K562 (cell line): ENCODE measurements at places on chromosomes 12 and 14. TPM values are rescaled to one million over a fixed set of nuclear protein-coding genes. Genes with fewer than 3 reads are reported as not detected.

The PTPN21 gene
- 1.9 and 2.2 TPM in 2 replicates for total RNA-seq

The KLHL33 gene
- 0.02 TPM in 1 of 2 replicates, not detected in the other for total RNA-seq

The MAP1LC3B2 gene
- 1.7 and 2.0 TPM in 2 replicates for total RNA-seq

The RAD51AP1 gene
- total RNA-seq = 51.3 and 57.1 TPM in 2 replicates

The PLEKHG7 gene
- not detected in 2 replicates for total RNA-seq

The CYP27B1 gene
- 2.6 and 4.2 TPM in 2 replicates for total RNA-seq

The CLEC4C gene
- not detected in 2 replicates for total RNA-seq

The ANKRD33 gene
- total RNA-seq = 0.20 TPM in 1 of 2 replicates, not detected in the other

- no peak within 1 kb of the TSS for H3K27ac ChIP-seq
- DNase-seq = no peak
- no peaks in the 10 kb centered on the region for H3K36me3 ChIP-seq
- no peak within 1 kb of the TSS for H3K4me3 ChIP-seq
- no peaks in the 10 kb centered on the region for H3K4me1 ChIP-seq
Observed at GRCh38 chr12:71157601-71158233, at the start of gene TSPAN8. TSS of gene TSPAN8 (minus strand) at chr12:71157999. CDS start at chr12:71157678, 321 bp downstream.

DNA sequence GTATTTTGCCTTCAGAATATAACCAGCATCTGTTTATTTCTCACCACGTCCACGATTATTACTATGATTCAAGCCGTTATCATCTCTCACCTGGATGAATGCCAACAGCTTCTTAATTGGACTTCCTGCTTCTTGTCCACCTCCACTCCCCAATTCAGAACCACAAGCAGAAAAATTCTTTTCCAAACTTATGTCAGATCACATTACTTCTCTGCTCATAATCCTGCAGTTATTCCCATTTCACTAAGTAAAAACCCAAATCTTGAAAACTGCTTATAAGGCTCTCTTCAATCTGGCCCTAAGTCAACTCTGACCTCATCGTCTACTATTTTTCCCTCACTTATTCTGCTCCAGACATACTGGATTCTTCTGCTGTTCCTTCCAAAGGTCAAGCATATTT, 2.0 kb downstream of the CRY1 start:
- H3K36me3 ChIP-seq = no peaks in the 10 kb centered on the region
- H3K27ac ChIP-seq = no peak overlapping the region
- H3K4me3 ChIP-seq = peak overlapping the region; percentile 70; the same call in 1 of the 2 replicates
- H3K27me3 ChIP-seq = no peaks in the 10 kb centered on the region
- H3K4me1 ChIP-seq = peaks cover 11% of the 10 kb centered on the region

- H3K27ac ChIP-seq = no peak overlapping the region
- no peak overlapping the region for H3K4me3 ChIP-seq
- peaks cover 14% of the 10 kb centered on the region for H3K4me1 ChIP-seq
- H3K27me3 ChIP-seq = no peaks in the 10 kb centered on the region
- H3K36me3 ChIP-seq = no peaks in the 10 kb centered on the region
Observed at GRCh38 chr12:71749666-71750065, 5.0 kb upstream of the RAB21 start.

DNA sequence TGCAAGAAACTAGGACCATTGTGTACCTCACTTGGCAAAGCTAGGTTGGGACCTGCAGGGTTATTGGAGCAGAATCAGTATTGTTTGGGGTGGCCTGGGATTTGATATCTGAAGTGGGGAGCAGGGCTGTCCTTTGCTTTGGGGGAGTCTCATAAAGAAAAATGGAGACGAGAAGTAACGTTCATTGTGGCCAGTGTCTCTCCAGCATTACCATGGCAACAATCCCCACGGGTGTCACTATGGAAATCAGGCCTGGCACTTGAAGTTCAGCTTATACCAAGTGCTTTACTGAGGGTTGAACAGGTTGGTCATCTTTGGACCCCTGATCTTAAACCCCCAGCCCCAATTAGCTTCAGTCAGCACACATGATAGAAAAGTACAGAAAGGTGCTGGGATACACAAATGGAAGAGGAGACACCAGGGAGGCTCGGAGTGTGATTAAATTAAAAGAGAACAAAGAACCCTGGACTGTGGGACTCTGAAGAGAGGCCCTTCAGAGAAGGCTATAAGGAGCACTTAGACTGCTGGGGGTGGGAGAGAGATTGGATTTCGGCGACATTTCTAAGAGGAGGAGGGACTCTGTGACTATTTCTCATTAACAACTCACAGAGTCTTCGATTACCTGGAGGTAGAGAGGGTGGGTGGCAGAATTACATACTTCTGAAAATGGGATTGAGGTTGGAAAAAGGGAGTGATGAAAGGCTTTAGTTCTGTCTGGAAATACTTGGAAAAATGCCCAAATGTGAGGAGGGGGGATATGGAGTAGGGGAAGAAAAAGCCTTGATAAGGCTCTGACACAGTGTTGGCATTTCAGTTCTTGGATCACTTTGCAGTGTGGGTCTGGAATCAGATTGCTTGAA, 3.7 kb downstream of the KIF5A start:
- no peaks in the 10 kb centered on the region for H3K27me3 ChIP-seq
- H3K4me3 ChIP-seq = peak overlapping the region; percentile 69; the same call in 1 of the 2 replicates
- H3K4me1 ChIP-seq = peaks cover 61% of the 10 kb centered on the region
- peak overlapping the region; percentile 90 for H3K27ac ChIP-seq

- no peak overlapping the region for H3K27ac ChIP-seq
- no peak overlapping the region for H3K4me3 ChIP-seq
Observed at GRCh38 chr12:54207539-54208294, 18.9 kb upstream of the SMUG1 start.

- H3K27ac ChIP-seq = no peak overlapping the region
- H3K27me3 ChIP-seq = no peaks in the 10 kb centered on the region
- peaks cover 68% of the 10 kb centered on the region for H3K36me3 ChIP-seq
- no peak overlapping the region for H3K4me3 ChIP-seq
- no peak for DNase-seq
Observed at GRCh38 chr12:109951751-109952150, 44.4 kb downstream of the GIT2 start.

GRCh38 chr12:79691511-79692248, 916 bp upstream of the PAWR start:
- H3K36me3 ChIP-seq = no peaks in the 10 kb centered on the region
- H3K4me1 ChIP-seq = no peaks in the 10 kb centered on the region
- H3K4me3 ChIP-seq = no peak overlapping the region

- H3K36me3 ChIP-seq = no peaks in the 10 kb centered on the region
- no peak overlapping the region for H3K4me3 ChIP-seq
- no peak overlapping the region for H3K27ac ChIP-seq
- no peaks in the 10 kb centered on the region for H3K4me1 ChIP-seq
- no peaks in the 10 kb centered on the region for H3K27me3 ChIP-seq
- DNase-seq = no peak
Observed at GRCh38 chr14:79584679-79585078, 626.6 kb downstream of the DIO2 start.

GRCh38 chr12:123973552-123974341, 732 bp downstream of the ZNF664 start:
- peak; percentile 25 for DNase-seq
- H3K4me3 ChIP-seq = peak overlapping the region; percentile 80
- H3K4me1 ChIP-seq = peaks cover 16% of the 10 kb centered on the region; the same call in 1 of the 2 replicates
- peaks cover 28% of the 10 kb centered on the region; the same call in 2 of the 3 replicates for H3K36me3 ChIP-seq
- H3K27ac ChIP-seq = peak overlapping the region; percentile 61

DNA sequence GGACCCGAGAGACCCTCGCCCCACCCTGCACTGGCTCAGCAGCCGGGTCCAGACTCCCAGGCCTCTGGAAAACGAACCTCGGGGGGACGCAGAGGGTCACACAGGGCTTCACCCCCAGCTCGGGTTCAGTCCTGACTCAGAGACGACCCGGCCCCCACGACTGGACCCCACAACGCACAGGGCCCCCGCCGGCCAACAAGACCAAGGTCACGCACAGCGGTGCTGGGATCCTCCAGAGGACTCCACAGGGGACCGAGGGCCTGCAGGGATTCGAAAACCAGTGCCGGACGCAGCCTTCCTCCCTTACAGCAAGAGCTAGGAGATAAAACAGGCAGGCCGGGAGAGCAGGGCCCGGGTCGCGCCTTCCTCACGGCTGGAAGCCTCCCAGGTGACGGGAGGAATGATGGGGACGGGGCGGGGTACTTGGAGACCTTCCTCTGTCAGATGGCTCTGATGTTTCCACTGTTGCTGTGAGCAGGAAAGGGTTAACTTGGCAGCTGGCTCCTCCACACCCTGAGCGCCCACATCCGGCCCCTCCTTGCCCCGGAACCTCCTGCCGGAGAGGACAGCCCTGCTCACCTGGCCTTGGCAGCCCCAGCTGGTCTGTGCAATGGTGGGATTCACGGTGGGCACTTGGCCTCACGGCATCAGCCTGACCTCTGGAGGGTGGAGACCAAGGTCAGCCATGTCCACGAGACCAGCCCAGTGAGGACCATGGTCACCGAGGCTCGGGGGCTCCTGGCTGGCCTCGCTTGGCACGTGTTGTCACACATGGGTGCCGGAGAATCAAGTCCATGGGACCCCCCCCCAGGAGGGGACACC, 46.2 kb downstream of the GALNT9 start:
- H3K27ac ChIP-seq = no peak overlapping the region
- no peak for DNase-seq

DNA sequence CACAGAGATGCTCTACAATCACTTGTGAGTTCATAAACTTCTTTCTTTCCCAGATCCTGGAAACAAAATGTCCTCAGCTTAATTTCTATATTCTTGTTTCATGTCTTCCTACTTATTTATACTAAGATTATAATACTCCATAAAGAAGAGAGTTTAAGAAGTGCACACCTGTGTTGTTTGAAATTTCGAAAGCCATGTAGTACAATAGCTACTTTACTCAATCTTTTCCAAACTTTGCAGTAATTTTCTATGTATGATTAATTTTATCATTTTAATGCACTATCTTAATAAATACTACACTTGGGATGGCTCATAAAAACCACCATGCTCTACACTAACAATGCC, 300 bp upstream of the TTC5 start:
- peaks cover 28% of the 10 kb centered on the region for H3K4me1 ChIP-seq
- DNase-seq = no peak
- no peak overlapping the region for H3K27ac ChIP-seq
- peaks cover 10% of the 10 kb centered on the region; the same call in 2 of the 3 replicates for H3K36me3 ChIP-seq

DNA sequence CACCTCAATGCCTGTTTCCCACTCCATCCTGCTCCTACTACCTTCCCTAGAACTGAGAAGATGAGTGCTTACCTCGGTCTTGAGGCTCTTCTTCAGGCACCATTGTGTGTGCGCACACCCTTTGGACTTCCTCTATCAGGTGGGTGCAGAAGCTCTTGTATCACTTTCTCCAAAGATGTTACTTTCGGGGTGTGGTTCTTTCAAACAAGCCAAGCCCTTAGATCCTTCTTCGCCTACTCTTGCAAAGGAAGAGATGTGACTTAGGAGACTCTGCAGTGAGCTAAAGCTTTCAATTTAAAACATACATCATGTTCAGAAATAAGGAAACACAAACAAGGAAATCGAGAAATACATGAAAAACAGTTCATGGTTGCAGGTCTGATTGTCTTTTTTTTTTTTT, at the start of gene CLEC4C:
Gene CLEC4C (minus strand): TSS at position 130 of the 400 bp plus-strand sequence. CDS start 27 bp downstream, at position 103.
- H3K36me3 ChIP-seq = no peaks in the 10 kb centered on the region
- DNase-seq = no peak
- H3K4me1 ChIP-seq = no peaks in the 10 kb centered on the region

DNA sequence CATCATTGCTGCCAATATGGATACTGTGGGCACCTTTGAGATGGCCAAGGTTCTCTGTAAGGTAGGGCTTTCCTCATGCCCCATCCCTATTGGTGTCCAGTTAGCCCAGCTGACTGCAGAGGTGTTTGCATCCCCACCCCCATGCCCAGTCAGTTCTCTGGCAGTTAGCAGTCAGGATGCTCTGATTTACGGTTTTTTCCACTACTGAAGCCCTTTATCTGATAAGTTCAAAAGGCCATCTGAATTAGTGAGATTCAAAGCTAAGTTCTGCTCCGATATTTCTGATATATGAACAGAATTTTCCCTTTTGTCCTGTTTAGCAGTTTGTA, 773 bp downstream of the GMPR2 start:
- peaks cover 15% of the 10 kb centered on the region for H3K4me1 ChIP-seq
- DNase-seq = no peak
- H3K4me3 ChIP-seq = peak overlapping the region; percentile 54

DNA sequence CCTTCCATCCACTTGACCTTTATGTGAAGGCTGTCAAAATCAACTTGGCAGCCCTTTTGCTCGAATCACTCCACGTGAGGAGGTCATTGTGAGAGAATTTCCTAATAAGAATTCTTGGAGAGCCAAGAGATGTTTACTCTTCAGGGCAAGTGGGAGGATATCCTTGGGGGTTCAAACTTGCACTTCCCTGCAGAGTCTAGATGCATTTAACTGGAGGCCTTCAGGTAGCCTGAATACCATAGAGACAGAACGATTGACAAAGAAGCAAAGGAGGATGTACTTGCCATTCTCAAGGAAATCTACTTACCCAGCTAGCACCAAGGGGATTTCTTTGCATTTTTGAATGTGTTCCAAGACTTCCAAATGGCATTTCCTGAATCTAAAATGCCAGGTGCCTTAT, 1702.6 kb upstream of the FLRT2 start:
- H3K4me1 ChIP-seq = no peaks in the 10 kb centered on the region
- no peaks in the 10 kb centered on the region for H3K27me3 ChIP-seq
- H3K27ac ChIP-seq = no peak overlapping the region
- no peak overlapping the region for H3K4me3 ChIP-seq

- H3K36me3 ChIP-seq = peaks cover 27% of the 10 kb centered on the region; the same call in 1 of the 3 replicates
- no peak overlapping the region for H3K4me3 ChIP-seq
- DNase-seq = peak; percentile 54
- H3K27me3 ChIP-seq = no peaks in the 10 kb centered on the region
- no peaks in the 10 kb centered on the region for H3K4me1 ChIP-seq
Observed at GRCh38 chr12:124441443-124442194, 125.8 kb downstream of the NCOR2 start.

DNA sequence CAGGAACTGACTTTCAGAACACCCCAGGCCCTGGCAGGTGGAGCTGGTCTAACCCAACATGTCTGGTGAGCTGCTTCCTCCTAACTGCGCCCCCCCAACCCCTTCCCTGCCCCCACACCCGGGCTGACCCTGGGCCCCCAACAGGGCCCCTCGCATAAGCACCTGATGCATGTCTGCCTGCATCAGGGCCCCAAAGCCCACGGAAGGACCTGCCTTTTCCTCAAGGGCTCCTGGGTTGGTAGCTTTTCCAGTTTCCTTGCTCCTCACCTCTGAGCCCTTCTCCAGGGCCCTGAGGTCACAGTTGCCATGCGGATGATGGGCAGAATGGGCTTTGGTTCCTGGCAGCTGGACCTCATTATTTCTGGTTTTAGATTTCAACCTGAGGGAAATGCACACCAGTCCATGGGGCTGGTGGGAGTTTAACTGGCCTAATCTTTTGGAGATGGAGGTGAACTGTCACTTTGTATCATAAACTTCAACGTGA, 18.5 kb downstream of the TESC start:
- peaks cover 17% of the 10 kb centered on the region for H3K4me1 ChIP-seq
- H3K36me3 ChIP-seq = peaks cover 6% of the 10 kb centered on the region; the same call in 1 of the 3 replicates
- no peak overlapping the region for H3K4me3 ChIP-seq
- no peak for DNase-seq

- no peaks in the 10 kb centered on the region for H3K4me1 ChIP-seq
- DNase-seq = no peak
- no peak overlapping the region for H3K4me3 ChIP-seq
- H3K36me3 ChIP-seq = no peaks in the 10 kb centered on the region
- no peak overlapping the region for H3K27ac ChIP-seq
- H3K27me3 ChIP-seq = peaks cover 17% of the 10 kb centered on the region
Observed at GRCh38 chr12:130076752-130077151, 85.5 kb upstream of the FZD10 start.

- no peak overlapping the region for H3K4me3 ChIP-seq
- H3K27me3 ChIP-seq = peaks cover 49% of the 10 kb centered on the region
- no peak for DNase-seq
- no peaks in the 10 kb centered on the region for H3K36me3 ChIP-seq
- no peak overlapping the region for H3K27ac ChIP-seq
- H3K4me1 ChIP-seq = no peaks in the 10 kb centered on the region
Observed at GRCh38 chr12:132411457-132411856, 78.5 kb upstream of the FBRSL1 start.
